ENCODE measurements at places on chromosomes 1 and 21.

- DNase-seq = no peak
Observed at GRCh38 chr21:29812947-29813346, 126.8 kb downstream of the GRIK1 start.

DNA sequence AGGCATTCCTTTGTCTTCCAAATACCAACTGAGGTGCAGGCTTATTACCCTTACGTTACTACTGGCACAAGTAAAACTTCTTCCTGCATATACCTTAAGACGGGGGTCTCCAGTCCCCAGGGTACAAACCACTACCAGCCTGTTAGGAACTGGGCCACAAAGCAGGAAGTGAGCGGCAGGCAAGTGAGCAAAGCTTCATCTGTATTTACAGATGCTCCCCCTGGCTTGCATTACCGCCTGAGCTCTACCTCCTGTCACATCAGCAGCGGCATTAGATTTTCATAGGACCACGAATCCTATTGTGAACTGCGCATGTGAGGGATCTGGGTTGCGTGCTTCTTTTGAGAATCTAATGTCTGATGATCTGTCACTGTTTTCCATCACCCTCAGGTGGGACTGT is 113.1 kb downstream of the SLC45A1 start:
- no peak for DNase-seq

DNA sequence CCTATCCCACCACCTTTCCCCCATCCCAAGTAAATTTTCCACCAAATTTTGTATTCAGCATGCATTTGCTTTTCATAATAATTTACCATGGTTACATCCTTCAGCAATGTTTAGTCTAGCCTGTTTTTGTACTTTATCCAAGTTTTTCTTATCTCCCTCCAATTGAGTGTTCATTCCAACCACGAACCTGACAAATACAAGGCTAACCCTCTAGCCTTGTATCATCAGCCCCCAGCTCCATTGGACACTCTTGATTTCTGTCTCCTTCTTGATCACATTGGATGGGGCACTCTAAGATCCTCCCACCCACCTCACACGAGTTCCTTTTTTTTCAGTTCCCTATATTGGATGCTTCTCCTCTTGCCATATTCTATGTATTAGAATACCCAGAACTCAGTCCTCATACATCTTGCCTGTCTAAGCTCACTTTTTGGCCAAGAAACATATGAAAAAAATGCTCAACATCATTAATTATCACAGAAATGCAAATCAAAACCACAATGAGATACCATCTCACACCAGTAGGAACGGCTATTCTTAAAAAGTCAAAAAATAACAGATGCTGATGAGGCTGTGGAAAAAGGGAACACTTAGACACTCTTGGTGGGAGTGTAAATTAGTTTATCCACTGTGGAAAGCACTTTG is 40.5 kb upstream of the SLC35F3 start:
- no peak for DNase-seq

GRCh38 chr1:116971258-116971860 is 30.2 kb upstream of the CD101 start:
- DNase-seq = peak; percentile 31

- DNase-seq = peak; percentile 38
Observed at GRCh38 chr1:212608959-212609700, 569 bp downstream of the ATF3 start.

GRCh38 chr1:77030401-77031105 is 163.3 kb downstream of the ST6GALNAC5 start:
- no peak for DNase-seq

DNA sequence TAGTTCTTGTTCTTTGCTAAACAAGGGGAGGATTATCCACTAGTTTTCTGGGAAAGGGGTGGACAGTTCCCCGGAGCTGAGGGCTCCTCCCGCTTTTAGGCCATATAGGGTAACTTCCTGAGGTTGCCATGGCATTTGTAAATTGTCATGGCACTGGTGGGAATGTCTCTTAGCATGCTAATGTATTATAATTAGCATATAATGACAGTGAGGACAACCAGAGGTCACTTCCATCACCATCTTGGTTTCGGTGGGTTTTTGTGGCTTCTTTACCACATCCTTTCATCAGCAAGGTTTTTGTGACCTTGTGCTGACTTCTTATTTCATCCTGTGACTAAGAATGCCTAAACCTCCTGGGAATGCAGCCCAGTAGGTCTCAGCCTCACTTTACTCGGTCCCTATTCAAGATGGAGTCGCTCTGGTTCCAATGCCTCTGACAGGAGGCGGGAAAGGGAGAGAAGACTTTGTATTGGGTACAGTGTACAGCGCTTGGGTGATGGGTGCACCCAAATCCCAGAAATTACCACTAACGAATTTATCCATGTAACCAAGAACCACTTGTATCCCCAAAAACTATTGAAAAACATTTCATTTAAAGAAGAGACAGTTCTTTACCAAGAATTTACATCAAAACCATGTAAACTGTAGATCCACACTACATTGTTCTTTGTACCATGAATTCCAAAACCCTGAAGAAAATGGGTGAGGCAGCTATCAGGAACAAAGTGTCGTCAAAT is 8.7 kb upstream of the SLC2A5 start:
- no peak for DNase-seq
